Endothelial cell of umbilical vein (primary cell): ENCODE measurements at places on chromosomes 3 and 15. TPM values are rescaled to one million over a fixed set of nuclear protein-coding genes. Genes with fewer than 3 reads are reported as not detected.

MDFIC2 gene
- not detected in 2 replicates for total RNA-seq

ZNF80 gene
- not detected in 2 replicates for total RNA-seq

PML gene
- 77.4 and 79.6 TPM in 2 replicates for total RNA-seq

LSAMP gene
- total RNA-seq = not detected in 2 replicates

RAB6B gene
- 5.0 and 6.7 TPM in 2 replicates for total RNA-seq

DNA sequence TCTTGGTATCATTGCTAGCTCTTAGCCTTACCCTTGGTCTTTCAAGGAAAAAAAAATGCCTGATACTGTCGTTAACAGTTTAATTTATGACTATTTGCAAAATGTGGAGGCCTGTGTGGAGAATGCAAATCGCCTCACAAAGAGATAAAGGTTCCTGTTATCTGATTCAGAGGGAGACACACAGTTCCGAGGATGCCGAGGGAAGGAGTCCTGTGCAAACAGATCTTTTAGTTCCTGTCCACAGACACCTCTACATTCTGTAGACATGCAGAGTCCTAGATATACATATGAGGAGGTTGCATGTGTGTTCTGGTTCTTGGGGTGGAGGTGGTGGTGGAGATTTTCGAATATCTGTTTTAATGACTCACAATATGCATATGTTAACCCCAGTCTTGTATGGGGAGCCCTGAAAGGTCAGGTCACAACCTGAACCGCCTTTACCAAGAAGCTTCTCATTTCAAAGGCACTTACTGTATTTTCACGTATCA lies 5.7 kb downstream of the NR2F2 start:
- DNase-seq = peak; percentile 34

GRCh38 chr15:66105286-66106265 lies 148.0 kb downstream of the MEGF11 start:
- no peak for DNase-seq

DNA sequence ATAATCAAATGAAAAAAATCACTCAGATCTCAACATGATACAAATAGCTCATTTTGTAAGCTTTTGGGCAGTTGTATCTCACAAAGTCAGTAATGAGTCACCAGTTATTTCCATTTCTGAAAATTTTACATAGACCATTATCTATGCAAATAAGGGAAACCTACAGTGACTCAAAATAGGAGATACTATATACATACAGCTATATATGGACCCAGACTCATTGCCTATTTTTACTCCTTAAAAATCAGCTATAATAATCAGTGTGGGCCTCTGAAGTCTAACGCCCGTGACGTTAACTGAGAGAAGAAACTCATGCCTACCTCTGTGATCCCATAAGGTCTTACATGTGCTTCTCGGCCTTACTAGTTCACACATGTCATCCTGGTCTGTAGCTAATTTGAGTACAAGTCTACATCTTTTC lies 31.6 kb downstream of the LRIG1 start:
- no peak for DNase-seq

DNA sequence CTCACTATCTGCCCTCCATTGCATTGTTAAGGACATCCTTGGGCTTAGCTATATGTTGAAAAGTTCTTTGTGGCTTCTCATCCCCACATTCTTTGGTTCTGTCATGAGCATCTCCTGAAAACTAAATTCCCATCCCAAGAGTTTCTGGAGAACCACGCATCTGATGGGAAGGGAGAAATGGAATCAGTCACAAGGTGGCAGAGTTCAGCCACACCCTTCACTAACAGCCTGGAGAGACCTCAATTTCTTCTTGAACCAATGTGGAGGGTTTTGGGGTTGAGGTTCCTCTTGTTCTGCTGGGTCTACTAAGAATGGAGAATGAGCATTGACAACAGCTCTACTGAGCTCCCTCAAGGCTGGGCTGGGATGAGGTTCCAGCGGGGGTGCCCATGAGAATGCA lies 15.6 kb upstream of the MAGEL2 start:
- no peak for DNase-seq
